ENCODE measurements at places on chromosomes 6 and 20. TPM values are rescaled to one million over a fixed set of nuclear protein-coding genes. Genes with fewer than 3 reads are reported as not detected.

DNA sequence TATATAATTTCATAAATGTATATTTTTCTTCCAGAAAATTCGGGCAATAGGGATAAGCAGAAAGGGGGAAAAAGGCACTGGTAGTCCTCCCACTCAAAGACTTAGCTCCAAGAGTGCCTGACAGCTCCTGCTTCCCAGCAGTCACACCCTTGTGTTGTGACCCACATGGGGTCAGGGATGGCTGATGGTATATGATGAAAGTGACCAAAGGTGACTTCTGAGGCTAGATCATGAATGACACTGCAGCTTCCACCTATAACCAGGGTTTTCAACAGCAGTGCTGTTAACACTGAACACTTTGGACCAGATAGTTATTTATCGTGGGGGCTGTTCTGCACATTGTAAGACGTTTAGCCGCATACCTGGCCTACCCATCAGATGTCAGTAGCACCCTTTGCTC lies 22.3 kb downstream of the FAM50B start:
- ATAC-seq: no peak

DNA sequence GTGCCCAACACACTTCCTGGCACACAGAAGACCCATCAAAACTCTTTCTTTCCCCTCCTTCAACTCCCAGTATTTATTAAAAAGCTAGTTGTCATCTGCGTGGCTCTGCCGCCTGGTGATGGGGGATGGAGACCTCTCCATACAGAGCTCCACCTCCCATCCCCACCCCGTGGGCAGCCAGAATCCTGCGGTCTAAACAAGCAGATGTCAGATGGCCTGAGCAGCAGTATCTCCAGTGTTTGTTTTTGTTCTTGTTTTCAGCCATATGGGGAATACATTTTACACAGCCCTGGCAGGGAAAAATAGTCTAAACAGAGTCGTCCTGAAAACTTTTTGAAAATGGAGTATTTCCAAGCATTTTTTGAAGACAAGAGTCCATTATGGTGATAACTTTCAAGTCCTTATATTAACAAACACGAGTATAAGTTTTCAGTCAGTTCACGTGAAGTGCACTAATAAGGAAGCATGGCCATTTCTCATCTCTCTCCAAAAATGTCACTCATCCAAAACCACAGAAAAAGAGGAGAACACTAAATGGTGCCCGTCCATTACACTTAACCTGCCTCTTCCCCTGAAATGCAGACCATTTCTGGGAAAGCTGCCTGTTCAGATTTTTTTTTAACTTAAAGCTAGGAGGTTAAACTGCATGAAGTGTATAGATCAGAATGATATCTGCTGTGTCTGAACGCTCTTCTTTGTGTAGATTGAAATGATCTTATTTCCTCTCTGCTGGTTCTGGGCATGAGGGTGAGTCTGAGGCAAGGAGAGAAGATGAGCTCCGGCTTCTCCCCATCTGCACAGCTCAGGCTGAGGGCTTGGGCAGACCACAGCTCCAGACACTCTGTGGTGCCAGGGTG lies 91.0 kb downstream of the TCP11 start:
- no peak for ATAC-seq

DNA sequence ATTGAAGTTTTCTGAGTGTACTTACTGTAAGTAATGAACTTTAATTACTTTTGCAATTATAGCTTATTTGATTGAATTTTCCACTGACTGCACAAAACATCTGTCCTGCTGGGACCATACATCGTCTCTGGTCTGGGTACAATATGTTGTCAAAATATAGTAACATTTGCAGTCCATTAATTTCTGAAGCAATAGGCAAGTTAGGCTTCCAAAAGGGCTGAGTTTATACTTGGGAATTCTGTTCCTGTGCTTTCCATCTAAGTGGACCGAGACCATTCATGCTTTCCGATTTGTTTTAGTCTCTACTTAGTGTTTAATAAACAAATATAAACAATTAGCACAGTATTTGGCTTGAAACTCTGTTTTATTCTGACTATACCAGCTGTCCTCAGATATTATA lies 139.3 kb downstream of the RFPL4B start:
- no peak for ATAC-seq

DNA sequence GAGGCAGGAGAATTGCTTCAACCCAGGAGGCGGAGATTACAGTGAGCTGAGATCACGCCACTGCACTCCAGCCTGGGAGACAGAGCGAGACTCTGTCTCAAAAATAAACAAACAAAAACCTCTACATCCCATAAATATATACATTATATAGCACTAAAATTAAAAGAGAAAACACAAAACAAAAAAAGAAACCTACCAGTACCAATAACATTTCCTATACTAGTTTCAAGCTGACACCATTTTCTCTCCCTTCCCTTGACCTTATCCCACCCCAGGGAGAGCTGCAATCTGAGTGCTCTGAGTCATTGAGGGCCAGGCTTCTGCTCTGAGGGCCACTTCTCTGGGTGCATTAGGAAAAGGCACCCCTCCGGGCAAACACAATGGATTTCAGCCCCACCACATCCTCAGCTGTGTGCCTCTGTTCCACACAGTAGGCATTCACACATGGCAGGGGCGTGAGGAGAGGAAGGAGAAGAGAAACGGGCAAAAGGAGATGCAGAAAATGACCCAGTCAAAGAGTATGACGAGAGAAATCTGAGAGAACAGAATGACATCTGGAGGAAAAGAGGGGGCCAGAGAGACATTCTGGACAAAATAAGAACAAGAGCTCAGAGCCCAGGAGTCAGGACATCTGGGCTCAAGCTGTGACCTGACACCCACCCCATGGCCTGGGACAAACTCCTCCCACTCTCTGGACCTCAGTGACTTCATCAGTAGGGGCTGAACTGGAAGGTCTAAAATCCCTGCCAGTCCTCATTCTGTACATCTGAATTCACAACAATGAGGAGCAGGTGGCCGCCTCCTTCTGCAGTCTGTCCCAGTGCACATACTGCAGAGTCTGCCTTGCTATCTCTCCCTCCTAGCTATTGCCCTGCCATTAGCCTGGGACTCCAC lies 18.2 kb downstream of the TRIM26 start:
- ATAC-seq: no peak

- ATAC-seq: no peak
Measured at GRCh38 chr6:142958343-142958742, 13.4 kb upstream of the HIVEP2 start.

DNA sequence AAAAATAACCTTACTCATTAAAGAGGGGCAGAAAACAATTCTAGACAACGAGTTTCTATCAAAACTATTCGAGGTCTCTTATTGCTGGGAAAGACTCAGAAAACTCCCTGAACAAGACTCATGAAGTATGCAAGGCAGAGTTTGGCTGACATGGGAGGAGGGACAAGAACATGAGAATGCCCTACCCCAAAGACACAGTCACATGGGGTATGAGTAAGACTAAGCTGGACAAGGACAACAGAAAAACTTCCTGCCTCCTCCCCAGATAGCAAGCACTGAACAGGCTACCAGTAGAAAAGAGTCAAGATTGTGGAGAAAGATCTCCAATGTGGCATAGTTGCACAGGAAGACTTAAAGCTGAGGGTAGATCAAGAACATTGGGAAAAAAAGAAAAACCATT lies 39.7 kb upstream of the PHIP start:
- ATAC-seq: peak; percentile 48

DNA sequence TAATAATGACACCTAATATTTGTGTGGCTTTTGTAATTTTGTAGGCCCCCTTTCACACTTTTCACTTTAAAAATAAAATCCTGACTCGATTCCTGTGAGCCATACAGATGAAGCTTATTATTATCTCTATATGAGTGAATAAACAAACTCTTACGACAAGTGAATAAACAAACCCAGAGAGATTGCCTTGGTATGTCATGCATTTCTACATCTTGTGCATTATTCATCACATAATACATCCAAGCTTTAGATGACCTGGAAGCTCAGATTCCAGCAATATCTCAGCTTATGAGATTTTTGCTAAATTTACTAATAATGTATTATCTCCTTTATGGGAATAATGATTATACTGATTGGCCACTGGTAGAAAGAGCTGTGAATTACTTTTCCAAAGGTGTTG lies 248.2 kb downstream of the TBX18 start:
- no peak for ATAC-seq

DNA sequence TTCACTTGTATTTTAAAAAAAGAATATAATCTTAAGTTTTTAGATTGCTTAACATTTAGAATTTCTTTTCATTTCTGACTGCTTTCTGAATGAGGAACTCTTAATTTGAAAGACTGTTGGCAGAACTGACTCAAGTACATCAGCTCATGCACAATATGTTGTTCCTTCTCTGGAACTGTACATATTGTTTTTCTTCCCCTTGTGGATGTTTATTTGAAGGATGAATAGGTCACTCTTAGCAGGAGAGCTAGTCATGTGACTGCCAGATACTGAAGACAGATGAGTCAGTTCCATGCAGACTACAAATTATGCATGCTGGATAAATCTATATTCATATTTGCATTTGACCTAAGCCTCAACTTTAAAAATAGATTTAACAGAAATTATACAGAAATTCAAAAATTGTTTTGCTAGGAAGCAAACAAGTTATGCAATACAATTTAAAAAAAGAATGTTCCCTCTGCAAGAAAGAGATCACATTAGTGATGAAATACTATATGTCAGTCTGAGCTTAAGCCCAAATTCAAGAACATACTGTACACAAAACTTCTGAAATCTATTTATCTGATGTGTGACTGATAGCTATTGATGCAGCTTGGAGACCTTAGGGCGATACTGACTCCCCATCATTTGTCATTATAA lies 1274.9 kb upstream of the GJE1 start:
- peak; percentile 78 for ATAC-seq

DNA sequence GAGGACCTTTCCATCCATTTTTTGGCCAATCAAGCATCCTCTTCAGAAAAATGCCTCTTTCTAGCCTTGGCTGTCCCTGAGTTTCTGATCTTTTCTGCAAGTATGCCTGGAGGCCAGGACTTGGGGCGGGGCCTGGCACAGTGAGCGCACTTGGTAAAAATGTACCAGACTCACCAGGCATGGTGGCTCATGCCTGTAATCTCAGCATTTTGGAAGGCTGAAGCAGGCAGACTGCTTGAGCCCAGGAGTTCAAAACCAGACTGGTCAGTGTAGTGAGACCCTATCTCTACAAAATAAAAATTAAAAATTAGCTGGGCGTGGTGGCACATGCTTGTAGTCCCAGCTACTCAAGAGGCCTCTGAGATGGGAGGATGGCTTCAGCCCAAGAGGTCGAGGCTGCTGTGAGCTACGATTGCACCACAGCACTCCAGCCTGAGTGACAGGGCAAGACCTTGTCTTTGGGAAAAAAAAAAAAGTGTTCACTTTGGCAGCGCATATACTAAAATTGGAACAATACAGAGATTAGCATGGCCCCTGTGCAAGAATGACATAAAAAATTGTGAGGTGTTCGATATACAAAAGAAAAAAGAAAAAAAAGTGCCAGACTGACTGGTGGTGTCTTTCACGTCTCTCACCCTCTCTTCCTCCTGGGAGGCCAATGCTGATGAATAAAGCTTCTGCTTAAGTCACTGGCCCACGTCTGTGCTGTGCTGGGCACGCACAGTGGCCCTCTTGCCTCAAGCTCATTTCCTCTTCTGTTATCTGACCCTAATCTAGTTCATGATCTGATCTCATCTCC lies 18.1 kb upstream of the SLC9A8 start:
- peak; percentile 54 for ATAC-seq

GRCh38 chr6:22668717-22669116 lies 99.4 kb downstream of the HDGFL1 start:
- no peak for ATAC-seq

DNA sequence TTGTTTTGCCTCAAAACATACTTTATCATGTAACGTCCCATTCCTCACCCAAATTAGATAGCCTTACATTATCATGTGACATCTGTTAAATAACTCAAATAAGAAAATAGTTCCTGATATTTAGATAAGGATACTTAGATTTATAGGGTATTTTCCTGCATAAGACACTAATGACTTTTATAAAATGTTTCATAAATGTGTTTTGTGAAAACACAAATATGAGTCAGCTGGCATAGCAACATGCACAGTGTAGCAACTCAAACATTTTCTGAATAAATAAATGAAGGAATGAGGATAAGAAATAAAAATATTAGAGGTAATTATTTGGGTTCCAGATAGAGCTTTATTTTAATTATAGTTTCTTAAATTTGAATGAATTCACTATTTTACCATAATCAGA lies 460.4 kb upstream of the PLCB4 start:
- no peak for ATAC-seq

- no peak for ATAC-seq
Measured at GRCh38 chr6:57017069-57017468, 29.4 kb upstream of the KIAA1586 start.

- peak; percentile 74 for ATAC-seq
Measured at GRCh38 chr20:57266291-57267157, at the start of gene BMP7. TSS of gene BMP7 (minus strand) at chr20:57266641. CDS start at chr20:57266122, 519 bp downstream.

GRCh38 chr6:25057111-25057905 lies 121.5 kb upstream of the RIPOR2 start:
- no peak for ATAC-seq

DNA sequence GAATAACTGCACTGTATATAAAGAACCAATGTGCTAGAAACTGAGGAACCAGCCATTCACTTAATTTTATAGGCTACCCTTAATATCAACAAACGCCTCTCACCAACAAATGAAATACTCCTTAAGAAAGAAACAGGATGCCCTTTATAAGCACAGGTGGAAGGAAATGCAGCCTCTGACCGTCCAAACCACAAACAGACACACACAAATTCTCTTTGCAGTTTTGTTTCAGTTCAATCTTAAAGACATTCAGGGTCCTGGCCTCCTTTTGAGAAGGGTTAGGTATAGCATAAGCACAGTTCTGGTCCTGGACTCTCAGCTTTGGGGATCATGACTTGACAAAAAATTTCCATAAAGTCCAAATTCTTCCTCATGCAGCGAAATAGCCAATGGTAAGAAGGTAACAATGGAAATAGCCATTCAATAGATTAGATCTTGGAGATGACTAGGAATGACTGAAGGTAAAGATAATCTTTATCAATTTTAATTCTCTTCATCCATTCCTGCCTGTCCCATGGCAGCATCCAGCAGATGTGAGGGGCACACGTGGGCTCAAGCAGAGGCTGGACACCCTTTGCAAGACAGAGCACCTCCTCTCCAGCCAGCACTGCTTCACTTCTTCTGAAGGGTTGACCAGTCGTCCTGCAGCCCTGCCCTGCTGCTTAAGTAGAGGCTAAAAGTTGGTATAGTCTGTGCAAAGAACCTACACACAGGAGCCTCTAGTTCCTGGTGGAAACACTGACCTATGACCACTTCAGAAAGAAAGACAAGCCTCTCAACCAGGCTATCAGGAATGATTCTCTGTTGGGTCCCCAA lies 123.9 kb downstream of the CD83 start:
- no peak for ATAC-seq

GRCh38 chr6:136312975-136313374 lies 23.3 kb upstream of the BCLAF1 start:
- peak; percentile 67 for ATAC-seq

- peak; percentile 18 for ATAC-seq
Measured at GRCh38 chr20:3889489-3890397, 556 bp downstream of the PANK2 start.

- ATAC-seq: no peak
Measured at GRCh38 chr6:149948616-149949015, 6.8 kb downstream of the ULBP2 start.

Gene CLIC5
- total RNA-seq: 0.24 TPM

Gene NANP
- 2.7 TPM for total RNA-seq

Gene ADGB
- not detected for total RNA-seq

Gene VGLL2
- total RNA-seq: not detected

Gene MICB
- total RNA-seq: 0.92 TPM

Gene LST1
- 2.4 TPM for total RNA-seq

Gene KCNS1
- total RNA-seq: 0.40 TPM

Gene NELFE
- total RNA-seq: 57.7 TPM

Gene ADGRF4
- 13.6 TPM for total RNA-seq

Gene RAB44
- total RNA-seq: 0.36 TPM

Gene LHFPL5
- not detected for total RNA-seq
